ENCODE measurements at places on chromosomes 6 and 20.

GRCh38 chr20:10536531-10536930 lies 101.4 kb downstream of the SLX4IP start:
- H3K27me3 ChIP-seq: no peaks in the 10 kb centered on the region
- H3K36me3 ChIP-seq: no peaks in the 10 kb centered on the region
- H3K4me1 ChIP-seq: peaks cover 28% of the 10 kb centered on the region
- no peak overlapping the region for H3K27ac ChIP-seq
- H3K4me3 ChIP-seq: no peak overlapping the region

GRCh38 chr6:119065955-119066354 lies 12.5 kb downstream of the FAM184A start:
- DNase-seq: no peak
- H3K27ac ChIP-seq: no peak overlapping the region
- H3K36me3 ChIP-seq: no peaks in the 10 kb centered on the region
- H3K27me3 ChIP-seq: no peaks in the 10 kb centered on the region
- H3K4me3 ChIP-seq: no peak overlapping the region
- no peaks in the 10 kb centered on the region for H3K4me1 ChIP-seq

DNA sequence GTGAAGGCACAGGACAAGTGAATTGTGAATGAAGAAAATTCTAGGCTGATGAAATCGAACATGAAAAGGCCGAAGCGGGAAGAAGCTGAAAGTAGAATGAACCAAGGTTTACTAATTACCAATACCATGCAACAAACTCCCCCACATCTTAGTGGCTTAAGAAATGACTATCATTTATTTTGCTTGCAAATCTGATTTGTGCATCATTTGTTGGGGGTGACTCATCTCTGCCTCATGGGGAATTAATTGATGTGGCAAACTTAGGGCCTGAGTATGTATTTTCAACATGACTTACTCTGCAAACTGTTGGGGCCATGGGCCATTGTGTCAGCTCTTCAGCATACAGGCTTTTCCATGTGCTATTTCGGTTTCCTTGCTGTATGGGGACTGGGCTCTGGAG lies 26.8 kb downstream of the PPP1R14C start:
- no peak for DNase-seq
- peaks cover 18% of the 10 kb centered on the region for H3K4me1 ChIP-seq
- H3K27me3 ChIP-seq: no peaks in the 10 kb centered on the region
- H3K27ac ChIP-seq: peak overlapping the region; percentile 61

DNA sequence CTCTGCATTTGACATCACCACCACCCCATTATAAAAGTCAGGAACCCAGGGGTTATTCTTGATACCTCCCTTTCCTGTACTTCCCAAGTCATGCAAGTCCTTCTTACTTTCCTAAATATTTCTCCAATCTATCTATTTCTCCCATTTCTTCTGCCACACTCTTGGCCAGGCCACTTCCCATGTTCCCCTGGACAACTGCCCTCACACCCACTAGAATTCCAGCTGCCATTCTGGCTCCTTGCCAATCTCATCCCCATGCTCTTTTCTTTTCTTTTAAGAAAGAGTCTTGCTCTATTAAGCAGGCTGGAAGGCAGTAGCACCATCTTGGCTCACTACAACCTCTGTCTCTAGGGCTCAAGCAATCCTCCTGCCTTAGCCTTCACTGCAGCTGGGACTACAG lies 15.2 kb downstream of the DEFB132 start:
- no peaks in the 10 kb centered on the region for H3K36me3 ChIP-seq
- H3K27ac ChIP-seq: no peak overlapping the region

GRCh38 chr6:32666420-32667300 lies at the start of gene HLA-DQB1:
TSS of gene HLA-DQB1 (minus strand) at chr6:32666657. CDS start at chr6:32666607, 50 bp downstream.
- DNase-seq: peak; percentile 44
- no peak within 1 kb of the TSS for H3K27ac ChIP-seq
- H3K27me3 ChIP-seq: no peaks in the 10 kb centered on the region
- peaks cover 1% of the 10 kb centered on the region for H3K36me3 ChIP-seq
- H3K4me1 ChIP-seq: peaks cover 6% of the 10 kb centered on the region
- peak within 1 kb of the TSS; percentile 75 for H3K4me3 ChIP-seq

DNA sequence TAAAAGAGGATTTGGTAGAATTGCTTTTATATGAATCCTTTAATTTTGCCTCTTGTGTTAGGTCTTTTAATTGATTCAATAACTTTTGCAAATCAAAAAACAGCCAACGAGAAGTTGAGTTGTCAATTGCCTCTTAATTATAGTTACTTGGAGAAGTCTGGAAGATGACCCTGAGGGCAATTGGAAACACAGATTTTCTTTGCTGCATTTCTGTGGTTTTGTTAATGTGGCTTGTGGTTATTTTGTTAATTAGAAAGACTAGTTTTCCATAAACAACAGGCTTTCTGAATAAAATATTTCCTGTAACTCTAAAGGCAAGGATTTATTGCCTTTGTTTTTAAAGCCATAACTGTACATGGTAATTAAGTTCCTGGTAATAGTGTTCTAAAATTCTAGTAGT lies 513.0 kb downstream of the EPHA7 start:
- no peaks in the 10 kb centered on the region for H3K27me3 ChIP-seq
- no peak overlapping the region for H3K4me3 ChIP-seq
- H3K36me3 ChIP-seq: no peaks in the 10 kb centered on the region
- H3K27ac ChIP-seq: no peak overlapping the region

GRCh38 chr20:17796091-17796563 lies 96.4 kb downstream of the BANF2 start:
- no peak for DNase-seq
- H3K4me3 ChIP-seq: no peak overlapping the region
- H3K27ac ChIP-seq: no peak overlapping the region

DNA sequence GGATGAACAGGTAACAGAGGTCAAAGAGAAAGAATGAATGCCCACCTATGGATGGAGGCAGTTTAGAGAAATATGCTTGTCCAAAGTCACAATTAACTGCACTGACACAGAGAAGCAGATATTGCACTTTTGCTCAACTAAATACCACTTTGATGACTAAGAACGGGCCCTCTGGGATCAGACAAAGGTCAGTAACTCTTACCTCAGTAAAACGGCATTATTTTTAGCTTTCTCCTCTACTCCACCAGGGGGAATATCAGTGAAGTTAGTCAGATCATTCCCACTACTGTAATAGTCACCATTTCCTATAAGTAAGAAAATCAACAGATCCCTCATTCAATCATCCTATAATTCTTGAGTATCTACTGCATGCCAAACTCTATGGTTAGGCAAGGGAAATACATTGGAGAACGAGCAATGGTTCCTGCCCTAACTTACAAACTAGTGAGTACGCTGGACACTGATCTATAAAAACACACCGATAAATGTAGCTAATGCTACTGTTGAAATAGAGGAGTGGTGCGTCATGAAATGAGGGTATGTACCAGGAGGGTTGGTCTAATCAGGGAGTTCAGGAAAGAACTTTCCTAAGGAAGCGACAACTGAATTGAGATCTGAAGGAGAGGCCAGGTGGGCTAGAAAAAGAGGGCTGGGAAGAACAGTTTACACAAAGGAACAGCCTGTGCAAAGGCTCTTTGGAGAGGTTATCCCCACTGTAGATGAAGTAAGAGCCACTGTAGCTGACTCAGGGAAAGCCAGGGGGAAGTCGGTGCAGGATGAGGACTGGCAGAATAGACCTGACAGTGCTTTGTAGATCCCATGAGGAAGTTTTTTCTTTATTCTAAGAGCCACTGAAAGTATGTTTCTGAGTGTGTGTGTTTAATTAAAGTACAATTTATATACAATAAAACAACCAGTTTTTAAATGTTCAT lies 9.2 kb downstream of the ECI2 start:
- H3K36me3 ChIP-seq: peaks cover 10% of the 10 kb centered on the region
- H3K4me1 ChIP-seq: peaks cover 11% of the 10 kb centered on the region
- no peak overlapping the region for H3K4me3 ChIP-seq
- H3K27ac ChIP-seq: peak overlapping the region; percentile 1
- no peak for DNase-seq

- H3K27me3 ChIP-seq: no peaks in the 10 kb centered on the region
- H3K4me1 ChIP-seq: no peaks in the 10 kb centered on the region
- no peak overlapping the region for H3K4me3 ChIP-seq
- no peak overlapping the region for H3K27ac ChIP-seq
- no peaks in the 10 kb centered on the region for H3K36me3 ChIP-seq
Measured at GRCh38 chr6:89487864-89488263, 54.9 kb downstream of the ANKRD6 start.

- DNase-seq: no peak
- H3K4me3 ChIP-seq: no peak overlapping the region
- no peak overlapping the region for H3K27ac ChIP-seq
- H3K36me3 ChIP-seq: no peaks in the 10 kb centered on the region
- H3K27me3 ChIP-seq: no peaks in the 10 kb centered on the region
Measured at GRCh38 chr20:56151834-56152233, 96.7 kb upstream of the MC3R start.

GRCh38 chr6:126038234-126038633 lies 51.9 kb downstream of the TRMT11 start:
- DNase-seq: no peak
- no peaks in the 10 kb centered on the region for H3K27me3 ChIP-seq
- no peak overlapping the region for H3K27ac ChIP-seq
- H3K36me3 ChIP-seq: peaks cover 5% of the 10 kb centered on the region
- H3K4me1 ChIP-seq: peaks cover 13% of the 10 kb centered on the region
- no peak overlapping the region for H3K4me3 ChIP-seq

DNA sequence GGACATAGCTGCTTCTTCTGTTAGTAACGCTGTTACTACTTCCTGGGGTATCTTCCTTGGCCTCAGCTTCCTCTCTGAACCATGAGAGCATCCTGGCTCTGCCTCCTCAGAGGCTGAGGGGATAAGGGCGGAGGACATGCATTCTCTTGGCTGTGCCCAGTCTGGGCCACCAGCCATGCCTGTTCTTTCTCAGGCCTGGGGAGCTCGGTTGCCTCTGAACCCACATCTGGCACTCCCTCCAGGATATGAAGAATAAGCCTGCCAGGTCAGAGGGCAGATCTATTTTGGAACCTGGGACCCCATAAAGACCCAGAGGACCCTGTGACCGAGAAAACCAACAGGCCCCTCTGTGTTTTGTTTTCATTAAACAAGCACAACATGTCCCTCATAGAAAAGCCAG lies 6.6 kb upstream of the ANGPT4 start:
- no peaks in the 10 kb centered on the region for H3K36me3 ChIP-seq
- H3K27ac ChIP-seq: no peak overlapping the region
- H3K27me3 ChIP-seq: no peaks in the 10 kb centered on the region
- H3K4me1 ChIP-seq: no peaks in the 10 kb centered on the region
- no peak for DNase-seq

Measured in keratinocyte (primary cell).